ENCODE measurements at places on chromosomes 11 and 22. TPM values are rescaled to one million over a fixed set of nuclear protein-coding genes. Genes with fewer than 3 reads are reported as not detected.
A peak's percentile ranks its signal among the peaks of the same experiment; 100 is the strongest.

Gene MUC5AC
- not detected for total RNA-seq

Gene MUS81
- 71.1 TPM for total RNA-seq

Gene TBX10
- not detected for total RNA-seq

Gene UBTFL1
- not detected for total RNA-seq

Gene APLP2
- total RNA-seq = 111 TPM

Gene TUBA8
- total RNA-seq = 1.8 TPM

Gene GPR83
- total RNA-seq = 0.37 TPM

Gene MN1
- total RNA-seq = 0.07 TPM

Gene LRP4
- not detected for total RNA-seq

Gene MMP3
- total RNA-seq = not detected

DNA sequence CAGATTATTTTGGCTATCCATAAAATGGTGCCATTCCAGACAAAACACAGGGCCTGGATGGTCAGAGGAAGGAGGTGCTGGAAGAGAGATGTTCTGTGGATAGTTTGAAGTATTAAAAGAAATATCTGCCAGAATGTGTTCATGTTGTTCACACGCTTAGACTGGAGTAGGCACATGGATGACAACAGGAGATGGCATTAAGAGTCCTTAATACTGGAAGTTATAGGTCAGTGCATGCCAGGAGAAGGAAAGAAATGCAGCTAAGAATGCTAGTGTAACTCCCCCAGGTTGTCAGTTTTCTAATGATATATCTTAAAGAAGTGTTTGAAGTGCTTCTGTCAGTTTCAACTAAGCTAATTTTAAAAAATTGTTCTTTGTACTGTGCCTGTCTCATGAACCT lies 20.2 kb downstream of the KREMEN1 start:
- DNase-seq = no peak

DNA sequence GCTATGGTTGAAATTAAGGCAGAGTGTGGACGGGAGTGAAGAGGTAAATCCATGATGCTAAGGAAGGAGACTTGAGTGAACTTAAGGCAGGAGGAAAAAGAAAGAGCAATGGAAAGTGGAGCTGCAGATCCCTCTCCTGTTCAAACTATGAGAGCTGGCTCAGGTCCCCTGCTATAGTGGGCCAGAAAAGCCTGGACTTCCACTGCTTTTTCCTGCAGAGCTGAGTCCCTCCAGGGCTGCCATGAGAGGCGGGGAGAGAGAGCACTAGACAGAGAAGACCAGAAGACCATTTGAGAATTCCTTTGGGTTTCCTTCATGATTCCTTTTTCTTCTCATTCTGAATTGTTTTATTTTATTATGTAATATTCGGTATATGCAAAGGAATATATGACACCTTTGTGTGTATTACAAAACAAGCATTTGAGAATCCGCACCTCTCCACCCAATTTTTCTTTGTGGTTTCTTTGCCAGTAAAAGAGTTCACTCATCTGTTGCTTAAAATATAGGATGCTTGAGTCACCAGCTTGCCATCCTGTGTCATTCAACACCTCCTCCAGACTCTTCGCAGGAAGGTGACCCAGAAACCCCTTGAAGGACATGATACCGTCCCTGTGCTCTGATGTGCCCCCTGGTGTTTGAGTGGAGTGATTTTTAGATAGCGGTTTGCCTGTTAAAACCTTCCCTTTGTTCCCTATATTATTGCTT lies 24.4 kb downstream of the SREBF2 start:
- DNase-seq = peak; percentile 75

- DNase-seq = no peak
Measured at GRCh38 chr11:34525098-34525497, 11.5 kb upstream of the ELF5 start.

DNA sequence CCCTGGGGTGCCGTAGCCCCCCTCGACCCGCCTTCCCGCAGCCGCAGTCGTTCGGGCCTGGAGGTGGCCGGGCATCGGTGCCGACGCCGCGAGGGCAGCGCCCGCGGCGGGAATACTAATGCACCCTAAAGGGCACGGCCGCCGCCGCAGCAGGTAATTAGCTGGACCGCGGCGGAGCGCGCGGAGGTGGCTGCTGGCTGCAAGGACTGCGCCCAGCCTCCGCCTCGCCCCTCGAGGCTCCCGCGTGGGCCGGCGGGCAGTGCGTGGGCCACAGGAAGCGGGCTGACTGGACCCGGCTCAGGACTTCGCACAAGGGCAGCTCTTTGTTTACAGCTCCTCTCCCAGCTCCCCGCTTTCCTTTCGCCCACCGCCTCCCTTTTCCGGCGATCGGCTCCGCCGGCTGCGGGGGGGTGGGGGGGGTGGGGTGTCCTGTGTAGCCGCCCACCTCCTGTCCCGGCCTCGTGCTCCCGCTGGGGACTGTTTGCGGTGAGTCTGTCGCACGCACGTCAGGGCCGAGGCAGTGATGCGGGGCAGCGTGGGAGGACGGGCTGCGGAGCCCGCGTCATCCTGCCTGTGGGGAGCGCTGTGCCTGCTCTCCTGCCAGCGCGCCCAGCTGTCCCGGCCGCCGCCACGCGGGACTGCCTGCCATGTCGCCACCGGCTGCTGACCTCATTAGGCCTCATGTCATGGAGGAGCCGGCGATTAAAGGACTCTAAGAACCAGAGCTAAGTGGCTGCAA lies 53.2 kb downstream of the GRIK4 start:
- DNase-seq = peak; percentile 83

DNA sequence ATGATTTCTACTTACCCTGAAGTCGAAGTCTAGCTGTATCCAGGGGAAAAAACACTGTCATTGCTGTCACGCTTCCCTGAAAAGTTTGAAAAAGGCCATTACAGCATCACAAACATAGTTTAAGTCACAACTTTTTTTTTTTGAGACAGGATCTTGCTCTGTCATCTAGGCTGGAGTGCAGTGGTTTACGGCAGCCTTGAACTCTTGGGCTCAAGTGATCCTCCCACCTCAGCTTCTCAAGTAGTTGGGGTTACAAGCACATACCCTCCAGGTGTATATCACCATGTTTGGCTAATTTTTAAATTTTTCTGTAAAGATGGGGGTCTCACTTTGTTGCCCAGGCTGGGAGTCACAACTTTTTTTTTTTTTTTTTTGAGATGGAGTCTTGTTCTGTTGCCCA lies 20.1 kb downstream of the SLC25A17 start:
- no peak for DNase-seq

DNA sequence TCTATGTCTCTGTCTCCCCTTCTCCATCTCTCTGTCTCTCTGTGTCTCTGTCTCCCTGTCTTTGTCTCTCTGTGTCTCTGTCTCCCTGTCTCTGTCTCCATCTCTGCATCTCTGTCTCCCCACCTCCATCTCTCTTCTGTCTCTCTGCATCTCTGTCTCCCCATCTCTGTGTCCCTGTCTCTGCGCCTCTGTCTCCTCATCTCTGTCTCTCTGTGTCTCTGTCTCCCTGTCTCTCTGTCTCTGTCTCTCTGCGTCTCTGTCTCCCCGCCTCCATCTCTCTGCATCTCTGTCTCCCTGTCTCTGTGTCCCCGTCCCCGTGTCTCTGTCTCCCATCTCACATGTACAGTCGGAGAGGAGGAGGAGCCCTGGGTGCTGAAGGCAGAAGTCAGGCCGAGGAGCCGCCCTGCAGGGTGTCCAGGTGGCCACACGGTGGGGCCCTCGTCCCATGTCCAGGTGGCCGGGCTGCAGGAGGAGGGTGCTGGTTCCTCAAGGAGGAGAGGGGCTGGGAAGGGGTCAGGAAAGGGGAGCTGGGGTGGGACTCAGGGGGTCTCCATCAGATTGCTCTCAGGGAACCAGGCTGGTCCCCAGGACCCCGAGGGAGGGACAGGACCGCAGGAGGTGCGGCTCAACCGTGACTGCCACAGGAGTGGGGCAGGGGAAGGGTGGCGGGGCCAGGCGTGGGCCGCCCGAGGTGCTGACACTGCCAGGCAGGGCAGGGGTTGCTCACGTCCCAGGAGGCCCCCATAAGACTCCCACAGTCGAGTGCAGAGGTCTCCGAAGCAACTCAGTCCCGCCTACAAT lies 25.6 kb upstream of the TH start:
- peak; percentile 79 for DNase-seq

- DNase-seq = peak; percentile 97
Measured at GRCh38 chr22:50190941-50191741, 5.4 kb downstream of the TRABD start.

GRCh38 chr11:101862391-101863233 lies 52.2 kb upstream of the CEP126 start:
- DNase-seq = no peak

GRCh38 chr11:91263496-91264365 lies 960.9 kb upstream of the FAT3 start:
- no peak for DNase-seq

DNA sequence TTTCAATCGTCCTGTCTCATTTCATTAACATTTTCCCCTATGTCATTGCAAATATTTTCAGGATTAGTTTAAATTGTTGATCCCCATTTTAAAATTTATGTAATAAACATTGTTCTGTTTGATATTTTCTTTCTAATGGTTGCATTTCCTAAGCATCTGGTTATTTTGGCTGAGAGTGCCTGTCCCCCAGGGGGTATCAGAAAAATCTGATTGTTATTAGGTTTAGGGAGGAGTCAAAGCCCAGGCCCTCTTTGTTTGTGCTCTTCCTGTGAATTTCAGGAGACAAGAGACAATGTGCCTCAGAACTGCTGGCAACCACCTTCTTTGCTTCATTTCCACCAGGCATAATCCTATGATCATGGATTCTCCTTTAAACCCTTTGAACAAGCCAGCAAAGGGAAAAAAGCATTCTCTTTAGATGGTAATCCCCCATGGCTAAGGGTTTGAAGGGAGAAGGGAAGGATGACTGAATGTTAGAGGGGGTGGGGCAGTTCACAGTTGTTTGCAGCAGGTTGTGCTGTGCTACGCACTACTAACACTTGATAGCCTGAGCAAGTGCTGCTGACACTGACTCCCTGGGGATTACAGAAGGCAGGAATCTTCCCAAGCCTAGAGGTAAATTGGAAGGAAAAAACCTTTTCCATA lies 462.4 kb upstream of the LRRC4C start:
- no peak for DNase-seq

DNA sequence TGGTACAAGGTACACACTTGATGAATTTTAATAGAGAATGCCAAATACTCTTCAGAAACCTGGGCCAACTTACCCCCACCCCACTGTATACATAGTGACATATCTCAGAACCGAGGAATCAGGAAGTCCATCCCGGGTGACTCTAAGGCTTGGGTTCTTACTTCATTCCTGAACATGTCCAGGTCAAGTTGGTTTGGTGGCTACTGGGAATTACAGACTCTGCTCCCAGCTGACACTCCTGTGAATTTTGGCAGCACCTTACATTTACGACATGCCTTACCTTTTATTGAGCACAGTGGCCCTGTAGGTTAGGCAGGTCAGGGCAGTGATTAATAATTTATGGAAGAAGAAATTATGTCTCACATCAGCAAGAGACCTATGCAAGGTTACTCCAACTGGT lies 70.1 kb upstream of the LDLRAD3 start:
- DNase-seq = no peak

DNA sequence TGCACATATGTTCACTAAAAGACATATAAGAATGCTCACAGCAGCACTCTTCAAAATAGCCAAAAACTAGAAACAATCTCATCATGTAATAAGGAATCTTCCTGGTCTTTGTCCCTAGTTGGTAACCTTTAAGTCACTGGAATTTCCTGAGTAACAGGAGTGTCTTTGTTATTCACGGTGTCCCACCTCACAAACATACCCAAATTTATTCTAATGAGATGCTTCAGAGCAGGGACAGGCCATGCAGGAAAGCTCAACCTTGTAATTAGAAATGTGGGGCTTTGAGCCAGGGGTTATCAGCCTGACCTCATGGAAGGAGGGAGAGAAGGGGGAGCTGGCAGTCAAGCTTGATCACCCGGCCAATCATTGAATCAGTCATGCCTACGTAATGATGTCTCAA lies 40.3 kb upstream of the NFRKB start:
- DNase-seq = no peak

- DNase-seq = no peak
Measured at GRCh38 chr11:61800331-61801281, 7.9 kb downstream of the FEN1 start.

- no peak for DNase-seq
Measured at GRCh38 chr11:125176866-125177265, 12.3 kb downstream of the PKNOX2 start.

GRCh38 chr11:22432291-22433093 lies 94.3 kb downstream of the SLC17A6 start:
- no peak for DNase-seq

- DNase-seq = no peak
Measured at GRCh38 chr11:60872124-60872960, 5.0 kb downstream of the ZP1 start.

DNA sequence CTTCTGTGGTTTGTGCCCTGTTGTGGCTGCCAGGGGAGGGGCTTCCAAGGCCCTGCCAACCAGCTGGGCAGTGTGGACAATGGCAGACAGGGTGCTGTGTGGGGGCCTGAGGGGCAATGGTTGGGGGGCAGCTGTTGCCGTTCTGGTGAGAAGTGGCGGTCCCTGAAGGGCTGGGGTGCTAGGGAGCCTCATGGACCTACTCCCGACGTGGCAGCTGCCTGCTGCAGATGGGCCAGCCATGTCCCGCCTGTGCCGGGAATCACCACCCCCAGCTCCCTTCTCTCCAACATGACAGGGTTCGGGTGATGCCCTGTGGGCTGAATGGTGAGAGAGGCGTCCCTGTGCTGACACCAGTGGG lies 74.2 kb downstream of the KCNQ1 start:
- no peak for DNase-seq

DNA sequence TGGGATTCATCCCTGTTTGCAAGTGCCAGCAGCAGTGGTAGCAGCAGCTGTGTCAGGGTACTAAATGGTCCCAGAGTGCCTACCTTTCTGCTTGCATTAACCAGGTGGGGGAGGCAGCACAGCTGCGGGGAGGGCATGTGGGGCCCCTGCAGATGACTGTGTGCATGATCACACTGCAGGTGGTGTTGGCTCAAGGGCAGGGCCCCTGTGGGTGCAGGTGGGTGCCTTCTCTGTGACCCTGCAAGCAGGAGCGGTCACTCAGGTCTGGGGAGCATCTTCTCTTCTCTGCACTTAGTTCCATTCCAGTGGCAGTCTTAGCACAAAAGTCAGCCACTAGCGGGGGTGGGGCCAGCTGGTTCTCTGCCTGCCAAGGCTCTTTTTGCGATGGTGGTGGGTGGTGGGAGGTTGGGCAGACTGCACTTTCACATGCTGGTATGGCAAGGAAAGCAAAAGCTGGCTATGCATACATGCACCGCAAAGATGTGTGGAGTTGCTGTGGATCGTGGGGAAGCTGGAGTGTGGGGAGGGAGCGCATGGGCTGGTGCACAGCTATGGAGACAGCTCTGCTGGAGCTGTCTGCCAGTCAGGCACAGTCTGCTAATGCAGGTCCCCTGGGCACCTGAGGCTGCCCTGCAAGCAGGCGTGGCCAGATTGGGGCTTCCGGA lies 157.1 kb downstream of the DYNC2H1 start:
- DNase-seq = no peak

All from B cell (primary cell).